ENCODE measurements at places on chromosomes 7 and 10. TPM values are rescaled to one million over a fixed set of nuclear protein-coding genes. Genes with fewer than 3 reads are reported as not detected.
A peak's percentile ranks its signal among the peaks of the same experiment; 100 is the strongest.

- no peaks in the 10 kb centered on the region for H3K27me3 ChIP-seq
- no peak overlapping the region for H3K27ac ChIP-seq
- H3K4me3 ChIP-seq, result no peak overlapping the region
- peaks cover 10% of the 10 kb centered on the region for H3K36me3 ChIP-seq
Observed at GRCh38 chr7:2431260-2431867, 28.0 kb downstream of the CHST12 start.

- peaks cover 30% of the 10 kb centered on the region for H3K4me1 ChIP-seq
- H3K27ac ChIP-seq, result no peak overlapping the region
- DNase-seq, result no peak
- H3K36me3 ChIP-seq, result peaks cover 7% of the 10 kb centered on the region
- no peak overlapping the region for H3K4me3 ChIP-seq
Observed at GRCh38 chr7:149237502-149237901, 1.9 kb upstream of the ZNF212 start.

DNA sequence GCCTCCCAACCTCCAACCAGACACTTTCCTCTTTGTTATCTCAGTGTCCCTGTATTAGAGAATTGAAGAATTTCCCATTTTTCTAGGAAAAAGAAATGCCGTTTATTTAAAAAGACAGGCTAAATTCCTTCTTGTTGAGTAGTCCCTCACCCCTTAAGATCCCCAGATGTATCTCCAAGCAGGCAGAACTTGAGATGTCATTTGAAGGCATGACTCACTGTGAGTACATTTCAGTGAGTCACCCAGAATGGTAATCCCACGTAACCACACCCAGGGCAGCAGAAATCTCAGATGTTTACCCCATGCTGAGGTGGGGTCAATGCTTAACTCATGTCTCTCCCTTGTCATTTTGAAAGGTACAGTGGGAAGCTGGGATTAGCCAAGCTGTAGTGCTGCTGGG is 4.4 kb downstream of the ZNF655 start:
- H3K27ac ChIP-seq, result peak overlapping the region; percentile 86
- peaks cover 74% of the 10 kb centered on the region for H3K36me3 ChIP-seq
- H3K27me3 ChIP-seq, result no peaks in the 10 kb centered on the region
- H3K4me1 ChIP-seq, result peaks cover 39% of the 10 kb centered on the region
- peak overlapping the region; percentile 85 for H3K4me3 ChIP-seq
- peak; percentile 97 for DNase-seq

- no peak overlapping the region for H3K27ac ChIP-seq
- H3K4me1 ChIP-seq, result peaks cover 20% of the 10 kb centered on the region
- H3K4me3 ChIP-seq, result no peak overlapping the region
- no peaks in the 10 kb centered on the region for H3K27me3 ChIP-seq
Observed at GRCh38 chr7:155699180-155699579, 54.7 kb downstream of the RBM33 start.

- no peaks in the 10 kb centered on the region for H3K27me3 ChIP-seq
- no peak overlapping the region for H3K4me3 ChIP-seq
- no peaks in the 10 kb centered on the region for H3K36me3 ChIP-seq
- H3K4me1 ChIP-seq, result no peaks in the 10 kb centered on the region
- no peak overlapping the region for H3K27ac ChIP-seq
Observed at GRCh38 chr10:126209451-126209850, 178.8 kb downstream of the ADAM12 start.

DNA sequence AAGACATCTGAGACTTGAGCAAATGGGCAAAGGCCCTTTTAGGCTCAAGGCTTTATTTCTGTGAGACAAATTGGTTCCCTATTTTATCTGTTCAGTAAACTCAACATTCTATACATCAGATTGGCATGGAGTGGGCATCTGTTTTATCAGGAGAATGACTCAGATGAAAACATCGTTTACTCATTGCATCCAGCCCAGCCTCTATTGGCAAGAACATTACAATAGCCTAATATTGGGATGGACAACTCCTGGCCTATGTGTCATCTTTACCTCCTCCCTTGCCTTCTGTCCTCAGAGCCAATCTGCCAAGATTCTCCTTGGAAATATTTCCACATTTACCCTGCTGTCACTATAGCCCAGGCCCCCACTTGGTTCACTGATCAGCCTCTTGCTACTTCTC is 5.5 kb upstream of the BLNK start:
- peak; percentile 76 for DNase-seq
- H3K4me1 ChIP-seq, result peaks cover 32% of the 10 kb centered on the region
- H3K36me3 ChIP-seq, result no peaks in the 10 kb centered on the region
- no peak overlapping the region for H3K4me3 ChIP-seq
- H3K27ac ChIP-seq, result no peak overlapping the region
- H3K27me3 ChIP-seq, result no peaks in the 10 kb centered on the region

DNAJC9 gene
- 35.1 TPM for total RNA-seq

AGK gene
- 35.4 TPM for total RNA-seq

SFTPA2 gene
- not detected for total RNA-seq

UNC5B gene
- 80.5 TPM for total RNA-seq

All from MCF 10A (cell line).